ENCODE measurements at places on chromosomes 16 and 17. TPM values are rescaled to one million over a fixed set of nuclear protein-coding genes. Genes with fewer than 3 reads are reported as not detected.

The SSTR5 gene
- 1.8 TPM for total RNA-seq

The KRT25 gene
- total RNA-seq: not detected

The HOXB4 gene
- 14.8 TPM for total RNA-seq

The LAT gene
- total RNA-seq: 8.5 TPM

The TCAP gene
- 1.5 TPM for total RNA-seq

The TBC1D3C gene
- total RNA-seq: not detected

The SEPTIN12 gene
- total RNA-seq: not detected

The RNF222 gene
- total RNA-seq: 1.1 TPM

The PDILT gene
- not detected for total RNA-seq

The PIMREG gene
- 7.6 TPM for total RNA-seq

The PLEKHG4 gene
- 3.8 TPM for total RNA-seq

The KRT39 gene
- total RNA-seq: 0.70 TPM

The CDRT15 gene
- not detected for total RNA-seq

The OTOA gene
- total RNA-seq: 0.17 TPM

The NUPR1 gene
- total RNA-seq: 4.8 TPM

The MYH3 gene
- total RNA-seq: 11.2 TPM

The TBC1D28 gene
- total RNA-seq: not detected

The MNT gene
- 32.9 TPM for total RNA-seq

The ABCC6 gene
- 10.4 TPM for total RNA-seq

The KRTAP4-5 gene
- not detected for total RNA-seq

The HBA1 gene
- total RNA-seq: not detected

The HOXB8 gene
- 16.0 TPM for total RNA-seq

The CA7 gene
- 0.70 TPM for total RNA-seq

The PRAC1 gene
- total RNA-seq: 0.88 TPM

The PRCD gene
- total RNA-seq: 0.33 TPM

The GPR139 gene
- not detected for total RNA-seq

The USP32 gene
- 33.1 TPM for total RNA-seq

The MYL11 gene
- total RNA-seq: 10.4 TPM

The MMP15 gene
- 33.2 TPM for total RNA-seq

The TNFAIP1 gene
- total RNA-seq: 37.8 TPM

The SPNS3 gene
- 0.31 TPM for total RNA-seq

The HS3ST6 gene
- total RNA-seq: 1.3 TPM

The TEX19 gene
- 0.14 TPM for total RNA-seq

The STAT5B gene
- 22.0 TPM for total RNA-seq

The TUBG2 gene
- total RNA-seq: 24.4 TPM
